ENCODE measurements at places on chromosomes 12 and 14.

DNA sequence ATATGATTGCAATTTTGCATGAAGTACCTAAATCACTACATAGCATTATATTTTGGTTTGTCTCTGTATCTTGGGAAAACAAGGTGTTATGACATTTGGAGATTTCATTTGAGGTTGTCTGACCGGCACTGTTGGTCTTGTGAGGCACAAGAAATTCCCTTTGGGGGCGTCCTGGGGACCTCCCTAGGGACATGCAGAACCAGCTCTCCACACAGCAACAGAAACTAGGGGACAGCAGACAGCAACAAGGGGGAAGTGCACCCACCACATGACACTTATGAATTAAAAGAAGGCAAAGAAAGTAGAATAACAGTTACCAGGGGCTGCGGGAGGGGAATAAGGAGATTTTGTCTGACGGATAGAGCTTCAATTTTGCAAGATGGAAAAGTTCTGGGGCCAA lies 14.4 kb downstream of the DDX54 start:
- DNase-seq = peak; percentile 21

DNA sequence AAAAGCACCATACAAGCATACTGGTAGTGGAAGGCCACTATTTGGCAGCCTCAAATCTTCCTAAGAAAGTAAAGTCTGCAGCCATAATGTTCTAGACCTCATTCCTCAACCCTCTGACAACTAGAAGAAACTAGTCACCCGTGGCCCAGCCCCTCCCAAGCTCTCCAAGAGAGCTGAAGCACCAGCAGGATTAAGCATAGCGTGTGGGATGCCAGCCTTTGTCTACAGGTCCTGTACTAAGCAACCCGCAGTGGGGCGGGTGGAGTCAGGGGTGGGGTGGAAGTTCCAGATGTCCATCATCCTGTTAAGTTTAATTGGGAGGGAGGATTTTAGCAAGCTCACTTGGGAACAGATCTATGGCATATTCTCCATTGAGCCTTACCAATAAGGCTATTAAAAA lies 14.2 kb downstream of the SLC11A2 start:
- peak; percentile 71 for DNase-seq

DNA sequence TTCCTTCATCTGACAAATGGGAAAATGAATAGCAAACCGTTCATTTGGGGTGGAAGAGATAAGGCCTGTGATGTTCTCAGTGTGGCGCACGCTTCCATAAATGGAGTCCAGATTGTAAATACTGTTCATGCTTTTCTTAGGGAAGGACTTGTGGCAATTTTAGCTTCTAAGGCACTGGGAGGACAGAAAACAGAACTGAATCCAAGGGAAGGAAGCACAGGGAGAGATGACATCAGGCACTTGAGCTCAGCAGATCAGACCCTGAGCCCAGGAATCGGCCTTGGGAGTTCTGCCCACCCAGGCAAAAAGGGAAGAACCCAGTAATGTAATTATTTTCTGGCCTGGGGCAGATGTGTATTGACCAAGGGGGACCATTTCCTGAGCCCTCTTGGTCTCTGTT lies 7.2 kb upstream of the SH2B3 start:
- peak; percentile 95 for DNase-seq

DNA sequence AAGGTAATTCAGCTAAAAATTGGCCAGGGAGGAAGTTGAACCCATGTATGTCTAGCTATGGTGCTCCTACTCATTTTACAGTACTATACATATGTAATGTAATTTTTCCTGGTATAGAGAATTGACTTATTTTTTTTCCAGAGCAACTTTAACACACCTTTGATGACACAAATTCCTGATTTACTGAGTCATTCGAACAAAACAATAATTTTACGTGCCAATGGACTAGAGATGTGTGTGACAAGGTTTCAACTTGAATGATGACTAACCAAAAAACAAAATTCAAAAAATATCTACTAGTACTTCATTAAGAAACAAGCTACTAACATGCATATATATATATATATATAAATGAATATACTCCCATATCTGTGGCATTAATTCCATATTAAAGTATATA lies 180.5 kb downstream of the KITLG start:
- DNase-seq = no peak

- DNase-seq = no peak
Observed at GRCh38 chr12:130988261-130988660, 34.6 kb downstream of the ADGRD1 start.

- no peak for DNase-seq
Observed at GRCh38 chr12:42325326-42325652, 605 bp downstream of the ZCRB1 start.

GRCh38 chr14:45091710-45092109 lies 7.8 kb downstream of the PRPF39 start:
- no peak for DNase-seq

DNA sequence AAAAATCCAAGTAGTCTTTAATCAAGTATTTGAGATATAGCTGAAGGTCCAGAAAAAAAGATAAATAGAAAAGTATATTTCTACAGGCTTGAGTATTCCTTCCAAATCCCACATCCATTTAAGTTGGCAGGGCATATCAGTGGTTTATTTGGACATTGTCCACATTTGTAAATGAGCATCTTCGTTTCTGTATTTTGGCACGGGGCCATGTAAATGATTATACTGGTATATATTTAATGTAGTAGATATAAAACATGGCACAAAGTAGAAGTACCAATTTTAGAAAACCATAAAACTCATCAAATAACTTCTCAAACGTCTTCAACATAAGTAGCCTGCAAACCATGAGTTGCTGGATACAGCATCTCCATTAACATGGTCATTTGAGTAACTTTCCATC lies 437.4 kb upstream of the SOX5 start:
- no peak for DNase-seq

- DNase-seq = no peak
Observed at GRCh38 chr12:19423166-19423930, 15.9 kb upstream of the AEBP2 start.

DNA sequence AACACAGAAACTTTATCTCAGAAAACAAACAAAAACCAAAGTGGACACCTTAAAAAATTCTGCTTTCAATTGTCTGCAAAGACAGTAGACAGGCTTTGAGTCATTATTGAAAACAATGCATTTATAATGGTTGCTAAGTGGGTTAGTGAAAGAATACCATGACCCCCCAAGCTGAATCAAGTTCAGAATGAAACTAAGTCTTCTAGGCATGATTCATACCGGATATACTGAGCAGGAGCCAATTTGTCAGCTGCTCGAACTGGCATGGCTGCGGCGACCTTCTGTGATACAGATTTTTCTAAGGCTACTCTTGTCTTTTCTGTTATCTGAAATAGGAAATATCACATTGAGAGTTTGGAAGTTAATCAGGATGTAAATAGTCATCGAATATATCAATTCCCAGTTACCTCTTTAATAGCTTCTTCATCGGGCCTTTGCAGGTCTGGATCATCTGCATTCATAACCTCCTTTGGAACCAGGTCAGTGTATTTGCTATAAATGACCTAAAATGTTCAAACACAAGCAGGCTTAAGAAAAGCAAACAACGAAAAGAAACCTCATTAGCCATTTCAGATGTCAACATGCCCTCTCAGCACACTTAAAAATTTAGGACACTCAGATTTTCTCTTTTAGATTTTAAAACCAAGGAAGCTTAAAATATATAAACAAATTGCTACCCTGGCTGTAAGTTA lies 22.3 kb downstream of the SNW1 start:
- no peak for DNase-seq

DNA sequence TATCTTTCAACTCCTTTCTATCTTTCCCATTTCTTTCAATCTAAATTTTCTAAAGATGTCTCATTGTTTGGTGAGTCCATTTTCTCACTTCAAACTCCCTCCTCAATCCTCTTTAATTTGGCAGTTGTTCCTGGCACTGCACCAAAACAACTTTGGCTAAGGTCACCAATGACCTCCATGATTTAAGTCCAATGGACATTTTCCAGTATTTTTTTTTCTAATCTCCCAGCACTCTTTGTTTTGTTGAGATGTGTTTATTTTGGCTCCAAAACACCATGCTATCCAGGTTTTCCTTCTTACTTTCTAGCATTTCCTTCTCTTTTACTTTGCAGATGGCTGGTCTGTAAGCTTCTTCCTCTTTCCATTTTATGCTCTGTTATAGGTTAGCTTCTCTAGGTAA lies 42.5 kb upstream of the OTOGL start:
- DNase-seq = no peak

DNA sequence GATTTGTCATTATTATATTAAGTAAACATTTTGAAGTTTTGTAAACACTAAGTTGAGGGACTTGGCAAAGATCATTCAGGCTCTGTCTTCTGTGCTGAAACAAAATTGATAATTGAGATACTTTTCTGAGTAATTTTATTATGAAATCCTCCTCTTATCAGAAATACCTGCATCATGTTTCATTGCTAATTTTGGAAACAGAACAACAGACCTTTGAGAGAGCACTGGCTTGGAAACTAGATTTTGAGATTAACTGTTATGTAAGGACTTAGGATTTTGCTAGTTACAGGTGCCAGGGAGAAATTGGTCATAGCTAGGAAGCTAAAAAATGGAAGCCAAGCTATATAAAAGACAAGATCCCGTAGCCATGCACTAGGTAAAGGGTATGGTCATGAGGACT lies 201.7 kb upstream of the DCN start:
- no peak for DNase-seq

DNA sequence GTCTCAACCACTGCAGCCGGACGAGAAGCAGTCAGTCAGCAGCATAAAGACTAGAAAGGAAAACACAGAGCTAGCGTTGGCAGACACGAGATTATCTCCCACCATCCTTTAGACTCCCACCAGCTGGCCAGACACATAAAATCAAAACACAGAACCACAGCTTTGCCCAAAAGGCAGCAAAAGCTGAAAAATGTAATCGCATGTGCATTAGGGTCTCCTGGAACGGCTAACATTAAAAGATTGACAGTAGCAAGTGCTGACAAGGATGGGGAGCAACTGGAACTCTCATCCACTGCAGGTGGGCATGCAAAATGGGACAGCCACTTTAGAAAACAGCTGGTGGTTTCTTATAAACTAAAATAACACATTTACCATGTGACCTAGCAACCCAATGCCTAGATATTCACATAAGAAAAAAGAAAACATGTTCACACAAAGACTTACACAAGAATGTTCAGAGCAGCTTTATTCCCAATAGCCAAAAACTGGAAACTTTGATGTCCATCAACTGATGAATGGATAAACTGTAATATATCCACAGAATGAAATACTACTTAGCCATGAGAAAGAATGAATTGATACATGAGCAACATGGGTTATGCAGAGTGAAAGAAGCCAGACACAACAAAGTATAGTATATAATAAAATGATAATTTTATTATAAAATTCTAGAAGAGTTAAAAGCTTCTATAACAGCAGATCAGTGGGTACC lies 37.7 kb downstream of the NCOR2 start:
- no peak for DNase-seq

GRCh38 chr12:89733579-89734201 lies 25.1 kb upstream of the ATP2B1 start:
- peak; percentile 74 for DNase-seq

- DNase-seq = peak; percentile 48
Observed at GRCh38 chr12:56104815-56105608, 653 bp downstream of the PA2G4 start.

DNA sequence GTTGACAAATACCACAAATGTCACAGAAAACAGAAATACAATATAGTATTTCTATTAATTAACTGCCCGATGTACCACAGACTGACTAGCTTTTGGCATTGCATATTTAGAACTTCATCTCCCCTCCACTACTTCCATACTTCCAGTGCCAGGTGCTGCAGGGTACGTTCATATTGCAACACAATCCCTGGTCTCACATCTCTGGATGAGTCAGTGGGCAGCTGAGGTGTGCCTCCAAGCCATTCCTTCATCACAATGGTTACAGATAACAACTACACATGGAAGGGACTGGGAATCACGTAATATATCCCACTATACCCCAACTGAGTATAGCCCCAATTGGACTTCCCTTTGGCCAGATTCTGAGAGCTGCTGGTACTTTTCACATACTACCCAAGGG lies 31.1 kb downstream of the CCDC198 start:
- DNase-seq = no peak

DNA sequence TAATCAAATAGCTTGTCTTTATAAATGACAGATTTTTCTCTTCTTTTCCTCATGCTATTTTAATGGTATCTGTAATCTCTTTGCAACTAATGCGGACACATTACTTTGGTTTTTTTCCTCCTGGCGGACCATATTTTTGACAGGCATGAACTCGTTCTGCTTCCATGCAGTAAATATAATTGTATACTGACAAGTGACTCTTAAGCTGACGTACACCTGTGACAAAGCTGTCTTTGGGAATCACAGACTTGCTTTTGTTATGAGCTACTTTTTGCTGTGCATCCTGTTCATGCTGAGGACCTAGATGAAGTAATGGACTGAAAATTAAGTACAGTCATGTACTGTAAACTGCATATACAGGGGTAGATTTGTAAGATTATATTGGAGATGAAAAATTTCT lies 434.3 kb upstream of the TMTC1 start:
- DNase-seq = no peak

DNA sequence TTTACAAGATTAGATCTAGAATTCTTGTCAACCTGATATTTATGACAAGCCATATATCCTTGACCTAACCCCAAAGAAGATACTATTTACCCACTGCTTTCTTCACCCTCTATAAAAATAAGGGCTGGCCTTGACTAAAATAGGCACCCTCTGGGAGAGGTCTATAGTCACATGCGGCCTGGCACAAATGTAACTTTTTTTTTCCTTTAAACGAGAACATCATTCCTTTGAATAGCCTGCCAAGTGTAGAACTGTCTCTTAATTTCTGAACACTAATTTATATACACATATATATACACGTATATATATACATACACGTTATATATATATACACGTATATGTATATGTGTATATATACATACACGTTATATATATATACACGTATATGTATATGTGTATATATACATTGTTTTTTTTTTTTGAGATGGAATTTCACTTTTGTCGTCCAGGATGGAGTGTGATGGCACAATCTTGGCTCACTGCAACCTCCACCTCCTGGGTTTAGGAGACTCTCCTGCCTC lies 18.6 kb downstream of the PPTC7 start:
- no peak for DNase-seq

DNA sequence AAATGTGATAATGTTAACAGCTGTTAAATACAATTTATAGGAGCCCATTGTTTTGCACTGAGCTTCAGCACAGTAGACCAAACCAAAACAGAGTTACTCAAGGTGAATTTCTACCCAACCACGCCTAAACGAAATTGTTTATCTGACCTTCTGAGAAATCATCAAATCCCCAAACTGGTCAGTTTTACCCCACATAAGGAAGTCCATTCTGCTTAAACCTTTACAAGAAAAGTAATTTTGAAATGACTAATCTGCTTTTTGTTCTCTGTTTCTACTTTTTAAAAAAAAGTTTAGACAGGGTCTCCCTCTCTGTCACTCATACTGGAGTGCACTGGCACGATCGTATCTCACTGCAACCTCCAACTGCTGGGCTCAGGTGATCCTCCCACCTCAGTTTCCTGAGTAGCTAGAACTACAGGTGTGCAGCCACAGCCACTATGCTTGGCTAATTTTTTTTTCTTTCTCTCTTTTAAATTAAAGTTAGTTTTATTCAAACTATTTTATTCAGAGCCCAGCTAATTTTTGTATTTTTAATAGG lies 1.4 kb upstream of the RNF10 start:
- no peak for DNase-seq

DNA sequence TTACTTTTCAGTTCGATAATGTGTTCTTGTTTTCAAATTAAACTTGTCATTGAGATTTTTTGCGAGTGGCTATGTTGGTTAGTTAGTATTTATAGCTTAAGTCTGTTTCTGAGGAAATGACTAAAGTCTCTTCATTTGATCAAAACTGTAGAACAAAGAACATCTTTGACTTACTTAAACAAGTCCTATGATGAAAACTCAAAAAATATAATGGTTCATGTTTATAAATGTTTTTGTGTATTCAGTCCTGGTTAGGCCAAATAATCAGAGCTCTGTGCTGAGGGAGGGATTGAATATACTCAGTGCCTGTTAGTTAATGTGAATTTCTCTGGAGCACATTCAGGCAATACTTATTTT lies 51.7 kb downstream of the PPFIBP1 start:
- DNase-seq = no peak
